ENCODE measurements at places on chromosomes 7 and 10. TPM values are rescaled to one million over a fixed set of nuclear protein-coding genes. Genes with fewer than 3 reads are reported as not detected.
A peak's percentile ranks its signal among the peaks of the same experiment; 100 is the strongest.

- no peak for DNase-seq
Observed at GRCh38 chr10:26939290-26939961, 78.7 kb upstream of the ABI1 start.

Gene CRYGN
- total RNA-seq: 0.16 TPM

- no peak for DNase-seq
Observed at GRCh38 chr10:24762966-24763623, 39.4 kb upstream of the ARHGAP21 start.

Gene MUC3A
- total RNA-seq: not detected

Gene OPN4
- total RNA-seq: not detected

Gene PNLIPRP2
- total RNA-seq: not detected

DNA sequence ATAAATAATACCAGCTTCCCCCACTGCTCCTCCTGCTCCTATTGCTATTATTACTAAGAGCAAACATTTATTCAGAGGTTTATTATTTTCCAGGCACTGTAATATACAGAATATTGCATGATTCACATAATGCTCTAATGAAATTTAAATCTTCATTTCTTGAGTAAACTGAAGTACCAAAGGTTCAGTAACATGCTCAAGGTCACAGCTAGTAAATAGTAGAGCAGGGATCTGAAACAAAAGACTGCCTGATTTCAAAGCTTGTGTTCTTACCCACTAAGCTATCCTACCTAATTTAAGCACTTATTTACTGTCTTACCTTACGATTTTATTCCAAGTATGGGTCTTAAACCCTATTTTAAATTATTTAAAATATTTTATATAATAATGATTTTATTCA lies 126.2 kb downstream of the SNX13 start:
- DNase-seq: no peak

- DNase-seq: peak; percentile 81
Observed at GRCh38 chr7:2757904-2758672, 70.1 kb downstream of the AMZ1 start.
